Mucosa of gallbladder (tissue), 1 donor: ENCODE measurements at places on chromosomes 2 and 18. TPM values are rescaled to one million over a fixed set of nuclear protein-coding genes. Genes with fewer than 3 reads are reported as not detected.

DNA sequence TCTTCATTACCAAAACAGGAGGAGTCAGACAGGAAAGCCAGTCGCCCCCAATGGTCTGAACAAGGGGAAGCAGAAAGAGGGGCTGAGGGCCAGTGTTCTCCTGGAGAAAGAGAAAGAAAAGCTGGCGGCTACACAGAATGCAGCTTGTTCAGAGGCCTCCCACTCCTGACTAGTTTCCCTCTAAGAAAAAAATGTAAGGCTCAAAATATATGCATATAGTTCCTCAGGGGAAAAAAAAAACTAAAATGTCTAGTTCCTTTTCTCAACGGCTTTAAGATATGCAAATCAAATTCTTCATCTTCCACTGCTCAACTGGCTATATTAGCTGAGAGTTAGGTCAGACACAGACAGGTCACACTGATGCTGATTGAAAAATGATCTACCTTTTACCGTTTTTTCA lies 18.6 kb downstream of the MBOAT2 start:
- no peak for DNase-seq

GRCh38 chr2:144939590-144939989 lies 419.7 kb upstream of the ZEB2 start:
- DNase-seq, result no peak

DNA sequence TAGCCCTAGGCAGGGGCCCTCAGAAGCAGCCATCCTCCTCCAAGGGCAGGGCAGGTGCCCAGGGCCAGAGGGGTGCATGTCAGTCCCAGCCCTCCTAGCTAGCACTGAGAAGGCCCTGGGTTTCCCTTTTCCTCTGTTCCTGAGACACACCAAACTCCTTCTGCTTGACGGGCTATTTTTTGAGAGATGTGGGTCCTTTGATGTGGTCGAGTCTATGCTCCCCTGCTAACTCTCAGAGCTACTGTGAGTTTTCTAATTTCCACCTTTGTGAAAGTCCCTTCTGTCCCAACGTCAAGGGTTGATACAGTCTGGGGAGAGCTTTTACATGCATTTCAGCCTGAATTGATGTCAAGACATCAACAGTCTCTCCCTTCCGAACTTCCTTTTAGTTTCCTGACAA lies 51.4 kb downstream of the TRPM8 start:
- DNase-seq, result no peak

- no peak for DNase-seq
These were observed 125.4 kb upstream of the FOSL2 start for GRCh38 chr2:28267282-28267681.

CDKL4 gene
- total RNA-seq, result 1.1 TPM
